ENCODE measurements at places on chromosomes 11 and 22.

DNA sequence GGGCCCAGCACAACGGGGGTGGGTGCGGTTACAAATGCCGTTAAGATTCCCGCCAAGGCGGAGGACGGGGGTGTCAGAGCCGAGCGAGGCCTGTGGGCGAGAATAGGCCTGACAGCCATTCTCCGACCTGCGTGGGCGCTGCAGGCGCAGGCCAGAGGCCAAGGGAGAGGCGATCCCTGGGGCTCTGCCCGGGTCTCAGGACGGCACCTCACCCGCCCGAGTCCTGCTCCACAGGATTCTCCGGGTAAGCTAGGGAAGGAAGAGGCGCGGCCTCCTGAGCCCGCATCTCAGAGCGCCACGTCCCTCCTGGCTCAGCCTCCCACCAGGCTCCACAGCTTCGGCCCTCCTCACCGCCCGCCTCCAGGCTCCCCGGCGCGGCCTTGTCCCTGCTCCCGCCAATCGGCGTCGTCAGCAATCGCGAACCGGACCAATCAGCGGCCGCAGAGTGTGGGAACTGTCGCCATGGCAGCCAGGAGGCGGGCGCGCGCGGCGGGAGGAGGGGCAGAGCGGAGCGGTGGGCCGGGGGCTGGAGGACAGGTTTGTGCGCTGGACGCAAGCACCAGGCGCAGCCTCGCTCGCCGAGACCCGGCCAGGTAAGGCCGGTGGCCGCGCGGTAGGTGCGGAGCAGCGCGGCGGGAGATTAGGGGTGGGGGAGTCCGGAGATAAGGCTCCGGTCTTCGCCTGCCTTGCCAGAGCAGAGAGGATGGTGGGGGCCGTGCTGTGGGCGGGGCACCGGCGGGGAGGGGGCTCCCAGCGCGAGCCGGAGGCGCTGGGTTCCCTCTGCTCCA is at the start of gene NUCB2:
Gene NUCB2, plus strand, starts transcription at position 504 of the 788 bp plus-strand sequence. CDS start 18,585 bp downstream, outside the sequence.
- peaks cover 8% of the 10 kb centered on the region for H3K4me1 ChIP-seq
- peak within 1 kb of the TSS; percentile 85 for H3K4me3 ChIP-seq
- no peaks in the 10 kb centered on the region for H3K27me3 ChIP-seq
- no peaks in the 10 kb centered on the region for H3K36me3 ChIP-seq
- peak within 1 kb of the TSS; percentile 83 for H3K27ac ChIP-seq

GRCh38 chr11:8100158-8100557 is 19.1 kb downstream of the TUB start:
- H3K36me3 ChIP-seq: peaks cover 21% of the 10 kb centered on the region
- no peak overlapping the region for H3K27ac ChIP-seq
- H3K4me1 ChIP-seq: no peaks in the 10 kb centered on the region
- H3K4me3 ChIP-seq: no peak overlapping the region
- DNase-seq: no peak
- H3K27me3 ChIP-seq: no peaks in the 10 kb centered on the region

GRCh38 chr22:17866127-17866526 is 91.9 kb upstream of the BID start:
- H3K27me3 ChIP-seq: no peaks in the 10 kb centered on the region
- DNase-seq: no peak
- no peak overlapping the region for H3K4me3 ChIP-seq
- no peak overlapping the region for H3K27ac ChIP-seq

GRCh38 chr22:41822317-41823057 is 10.4 kb upstream of the SREBF2 start:
- no peak for DNase-seq
- peaks cover 15% of the 10 kb centered on the region for H3K4me1 ChIP-seq
- no peak overlapping the region for H3K27ac ChIP-seq

GRCh38 chr11:120102864-120103122 is 35.1 kb downstream of the TRIM29 start:
- no peaks in the 10 kb centered on the region for H3K36me3 ChIP-seq
- no peak for DNase-seq
- no peaks in the 10 kb centered on the region for H3K27me3 ChIP-seq
- H3K4me1 ChIP-seq: no peaks in the 10 kb centered on the region

DNA sequence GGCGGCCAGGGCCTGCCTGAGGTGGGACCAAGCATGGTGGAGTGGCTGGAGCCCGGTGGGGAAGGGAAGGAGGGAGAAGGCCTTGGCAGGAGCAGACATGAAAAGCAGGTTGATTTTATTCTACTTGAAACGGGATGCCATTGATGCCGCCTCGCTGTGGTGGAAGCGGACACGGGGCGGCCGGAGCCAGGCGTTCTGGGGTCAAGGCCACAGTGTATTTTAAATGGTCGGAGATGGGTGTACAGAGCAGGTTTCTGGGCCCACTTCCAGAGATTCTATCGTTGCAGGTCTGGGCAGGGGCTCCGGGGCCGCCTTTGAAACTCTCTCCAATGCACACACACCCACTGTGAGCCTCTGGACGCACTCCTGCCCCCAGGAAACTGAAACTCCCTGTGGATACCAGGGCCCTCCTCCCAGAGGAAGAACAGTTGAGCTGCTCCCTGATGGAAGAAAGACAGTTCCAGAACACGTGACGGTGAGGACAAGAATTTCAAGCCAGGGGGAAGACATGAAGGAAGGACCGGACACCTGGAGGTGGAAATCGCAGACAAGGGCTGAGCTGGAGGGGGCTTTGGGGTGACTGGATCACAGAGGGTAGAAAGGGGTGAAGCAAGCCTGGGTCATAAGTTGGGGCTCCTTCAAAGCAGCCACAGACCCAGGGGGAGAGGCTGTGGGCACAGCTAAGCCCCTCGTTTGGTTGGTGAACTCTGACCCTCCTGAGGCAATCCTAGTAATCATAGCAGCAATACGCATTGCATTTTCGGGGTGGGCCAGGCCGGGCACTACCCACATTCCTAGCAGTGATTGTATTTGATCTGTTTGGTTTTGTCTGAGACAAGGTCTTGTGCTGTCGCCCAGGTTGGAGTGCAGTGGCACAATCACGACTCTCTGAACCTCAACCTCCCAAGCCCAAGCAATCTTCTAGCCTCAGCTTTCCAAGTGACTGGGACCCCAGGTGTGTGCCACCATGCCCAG is 12.3 kb upstream of the LINC01488 start:
- no peaks in the 10 kb centered on the region for H3K36me3 ChIP-seq
- no peaks in the 10 kb centered on the region for H3K27me3 ChIP-seq
- DNase-seq: no peak
- H3K4me1 ChIP-seq: no peaks in the 10 kb centered on the region
- H3K27ac ChIP-seq: no peak overlapping the region

Data from thoracic aorta (tissue), 2 donors.